ENCODE measurements at places on chromosomes 3 and 15.

DNA sequence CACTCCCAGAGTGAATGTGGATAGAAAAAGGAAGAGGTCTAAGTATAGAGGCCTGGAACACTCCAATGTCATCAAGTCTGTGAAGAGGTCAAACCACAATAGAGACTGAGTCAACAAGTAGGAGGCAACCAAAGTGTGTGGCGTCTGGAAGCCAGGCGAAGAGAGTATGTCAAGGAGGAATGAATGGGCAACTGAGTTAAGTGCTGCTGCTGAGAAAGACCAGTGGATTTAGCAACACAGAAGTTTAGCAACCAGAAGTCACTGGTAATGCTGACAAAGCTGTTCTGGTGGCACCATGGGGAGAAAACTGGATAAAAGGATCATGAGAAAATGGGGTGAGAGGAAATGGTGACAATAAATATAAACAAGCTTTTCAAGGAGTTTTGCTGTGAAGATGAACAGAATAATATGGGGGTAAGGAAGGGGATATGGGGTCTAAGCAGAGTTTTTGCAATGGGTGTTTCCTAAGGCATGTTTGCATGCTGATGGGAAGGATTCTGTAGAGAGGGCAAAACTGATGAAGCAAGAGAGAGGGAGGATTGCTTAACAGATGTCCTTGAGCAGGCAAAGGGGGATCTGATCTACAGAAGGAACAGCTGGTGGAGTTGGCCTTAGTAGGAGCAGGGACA is 38.4 kb downstream of the PCOLCE2 start:
- DNase-seq = no peak

DNA sequence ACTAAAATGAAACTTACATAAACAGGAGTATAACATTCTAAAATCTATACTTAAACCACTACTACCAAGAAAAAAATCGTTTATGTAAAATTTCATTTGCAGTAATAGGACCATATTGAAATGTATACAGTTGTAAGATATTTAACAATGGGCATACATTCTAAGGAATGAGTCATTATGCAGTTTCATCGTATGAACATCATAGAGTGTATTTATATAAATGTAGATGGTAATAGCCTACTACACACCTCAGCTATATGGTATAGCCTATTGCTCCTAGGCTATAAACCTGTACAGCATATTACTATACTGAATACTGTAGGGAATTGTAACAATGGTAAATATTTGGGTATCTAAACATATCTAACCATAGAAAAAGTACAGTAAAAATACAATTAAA is 79.5 kb downstream of the DPH6 start:
- no peak for DNase-seq

DNA sequence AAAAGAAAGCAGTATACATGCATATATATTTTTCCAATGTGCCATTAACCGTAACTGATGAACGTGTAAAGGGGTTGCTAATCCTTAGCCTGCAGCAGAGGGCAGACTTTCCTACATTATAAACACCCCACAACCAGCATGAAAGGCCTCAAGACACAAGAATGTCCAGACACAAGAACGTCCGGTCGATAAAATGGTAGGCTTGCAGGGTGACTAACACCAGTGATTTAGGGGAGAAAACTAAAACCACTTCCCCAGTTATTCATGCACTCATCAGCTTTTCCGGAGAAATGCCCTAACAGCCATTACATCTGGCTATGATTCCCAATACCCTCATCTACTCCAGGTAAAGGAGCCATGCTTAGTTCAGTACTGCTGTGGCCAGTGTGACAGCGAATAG is 57.4 kb downstream of the LRTM1 start:
- no peak for DNase-seq

GRCh38 chr3:47283193-47283537 is 421 bp downstream of the KLHL18 start:
- no peak for DNase-seq

DNA sequence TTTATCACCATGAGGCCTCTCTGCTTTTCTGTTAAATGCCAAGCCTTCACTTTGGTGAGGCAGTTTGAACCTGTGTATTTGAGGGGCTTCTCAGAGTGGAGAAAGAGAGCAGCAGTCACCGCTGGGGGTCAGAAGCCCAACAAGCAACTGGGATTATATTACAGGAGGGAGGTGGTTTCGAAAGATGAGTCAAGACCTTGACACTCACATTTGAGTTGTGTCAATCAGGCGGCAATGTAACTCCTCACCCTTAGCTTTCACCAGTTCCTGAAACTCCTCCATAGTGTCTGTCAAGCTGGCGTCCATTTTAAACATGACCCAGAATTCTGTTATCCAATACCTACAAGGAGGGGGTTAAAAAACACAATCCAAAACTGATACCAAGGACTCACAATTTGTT is 46.5 kb downstream of the RASGRP1 start:
- DNase-seq = no peak

- DNase-seq = no peak
Observed at GRCh38 chr3:137642831-137643230, 121.3 kb upstream of the SOX14 start.

GRCh38 chr3:71893122-71893521 is 108.2 kb upstream of the PROK2 start:
- DNase-seq = no peak

GRCh38 chr3:5007873-5008272 is 28.6 kb downstream of the BHLHE40 start:
- DNase-seq = no peak

DNA sequence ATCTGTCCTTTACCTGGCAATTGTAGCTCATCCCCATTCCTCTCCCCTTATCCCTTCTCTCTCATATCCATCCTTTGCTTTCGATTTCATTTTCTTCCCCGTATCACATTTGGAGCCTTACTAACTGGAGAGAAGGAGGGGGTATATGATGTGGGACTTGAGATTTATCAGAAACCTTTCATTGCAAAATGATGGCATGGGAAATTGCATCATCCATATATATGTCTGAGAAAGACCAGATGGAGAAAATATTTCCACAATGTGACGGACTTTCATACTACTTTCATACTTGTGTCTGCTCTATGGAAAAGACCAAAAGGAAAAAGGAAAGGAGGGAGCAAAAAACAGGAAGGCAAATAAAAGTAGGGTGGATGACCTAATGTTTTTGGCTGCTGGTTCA is 675.2 kb downstream of the AGBL1 start:
- DNase-seq = no peak

- no peak for DNase-seq
Observed at GRCh38 chr3:187765342-187765741, 20.1 kb upstream of the BCL6 start.

DNA sequence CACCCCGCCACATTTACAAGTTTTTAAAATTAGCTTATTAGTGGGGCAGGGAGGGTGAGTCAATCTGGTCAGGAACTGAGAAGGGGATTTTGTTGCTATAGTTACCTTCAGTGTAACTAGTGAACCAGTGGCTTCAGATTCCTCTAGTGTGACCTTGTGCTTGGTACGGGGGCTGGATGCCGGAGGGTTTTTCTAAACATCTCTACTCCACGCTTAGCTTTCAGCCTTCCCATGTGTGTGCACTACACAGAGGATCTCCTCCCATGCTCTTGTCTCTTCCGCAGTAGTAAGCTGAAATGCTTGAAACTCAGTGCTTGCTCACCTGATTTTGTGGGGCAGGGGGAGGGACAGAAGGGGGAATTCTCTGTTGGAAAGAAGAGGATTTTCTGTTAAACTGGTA is 67.9 kb upstream of the AKAP13 start:
- DNase-seq = no peak

DNA sequence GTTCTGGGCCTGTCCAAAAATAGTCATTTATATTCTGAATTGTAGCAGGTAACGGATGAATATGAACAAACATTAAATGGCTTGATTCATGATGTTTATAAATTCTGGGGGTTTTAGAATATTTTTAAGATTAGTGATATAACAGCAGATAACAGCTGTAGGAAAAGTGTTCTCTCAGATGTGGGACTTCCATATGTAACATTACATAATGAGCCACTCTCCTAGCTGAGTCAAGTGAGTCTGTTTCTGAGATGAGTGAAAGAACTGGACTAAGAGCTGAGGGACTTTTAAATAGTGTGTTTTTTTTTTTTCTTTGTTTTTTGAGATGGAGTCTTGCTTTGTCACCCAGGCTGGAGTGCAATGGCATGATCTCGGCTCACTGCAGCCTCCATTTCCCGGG is 13.9 kb downstream of the YEATS2 start:
- no peak for DNase-seq

DNA sequence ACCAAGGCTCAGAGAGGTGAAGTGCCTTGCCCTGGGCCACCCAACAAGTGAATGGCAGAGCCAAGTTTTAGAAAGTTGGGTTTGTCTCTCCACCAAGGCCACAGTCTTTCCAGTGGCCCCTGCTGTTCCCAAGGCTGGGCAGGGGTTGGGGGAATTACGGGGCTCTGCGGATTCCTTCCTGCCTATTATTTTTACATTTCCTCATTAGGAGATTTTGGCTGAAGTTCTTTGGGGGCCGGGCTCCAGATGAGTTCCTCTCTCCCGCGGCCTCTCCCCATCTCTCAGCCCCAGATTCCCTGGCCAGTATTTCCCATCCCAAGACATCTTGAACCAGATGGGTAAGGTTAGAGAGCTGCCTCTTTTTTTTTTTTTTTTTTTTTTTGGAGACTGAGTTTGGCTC is 44.0 kb upstream of the SMAD6 start:
- DNase-seq = no peak

DNA sequence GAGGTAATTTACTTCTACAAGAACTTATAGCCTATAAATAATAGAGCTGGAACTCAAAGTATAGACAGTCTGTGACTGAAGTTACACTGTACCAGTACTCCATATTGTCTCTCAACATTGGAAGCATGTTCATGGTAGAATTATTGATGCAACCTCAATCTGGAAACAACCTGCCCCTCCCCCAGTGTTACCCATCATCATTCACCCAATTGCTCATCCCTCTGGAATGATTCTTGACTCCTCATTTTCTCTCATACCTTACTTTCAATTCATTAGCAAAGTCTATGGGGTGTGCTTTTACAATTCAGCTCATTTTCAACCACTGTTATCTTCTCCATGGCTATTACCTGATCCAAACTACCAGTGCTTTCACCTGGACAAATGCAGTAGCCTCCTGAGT is 151.7 kb downstream of the CPNE4 start:
- no peak for DNase-seq

DNA sequence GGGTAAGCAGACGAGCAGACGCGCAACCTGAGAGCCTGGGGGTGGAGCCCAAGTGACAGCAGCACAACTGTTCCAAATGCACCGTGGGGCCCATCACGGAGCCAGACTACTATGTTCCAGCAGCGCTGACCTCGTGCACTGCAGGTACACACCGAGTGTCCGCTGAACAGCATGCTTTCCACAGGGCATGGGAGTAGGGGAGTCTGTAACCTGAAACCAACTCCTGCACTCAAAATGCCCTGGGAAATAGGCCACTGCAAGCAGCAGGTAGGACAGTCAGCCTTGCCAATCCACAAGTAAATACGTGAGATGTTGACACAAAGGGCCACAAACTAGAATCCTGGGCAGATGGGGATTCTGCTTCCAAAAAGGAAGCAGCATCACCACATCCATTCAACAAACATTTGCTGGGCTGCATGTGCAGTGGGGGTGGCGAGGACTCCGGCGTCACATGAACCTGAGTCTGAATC is 73.9 kb downstream of the TBC1D2B start:
- no peak for DNase-seq

DNA sequence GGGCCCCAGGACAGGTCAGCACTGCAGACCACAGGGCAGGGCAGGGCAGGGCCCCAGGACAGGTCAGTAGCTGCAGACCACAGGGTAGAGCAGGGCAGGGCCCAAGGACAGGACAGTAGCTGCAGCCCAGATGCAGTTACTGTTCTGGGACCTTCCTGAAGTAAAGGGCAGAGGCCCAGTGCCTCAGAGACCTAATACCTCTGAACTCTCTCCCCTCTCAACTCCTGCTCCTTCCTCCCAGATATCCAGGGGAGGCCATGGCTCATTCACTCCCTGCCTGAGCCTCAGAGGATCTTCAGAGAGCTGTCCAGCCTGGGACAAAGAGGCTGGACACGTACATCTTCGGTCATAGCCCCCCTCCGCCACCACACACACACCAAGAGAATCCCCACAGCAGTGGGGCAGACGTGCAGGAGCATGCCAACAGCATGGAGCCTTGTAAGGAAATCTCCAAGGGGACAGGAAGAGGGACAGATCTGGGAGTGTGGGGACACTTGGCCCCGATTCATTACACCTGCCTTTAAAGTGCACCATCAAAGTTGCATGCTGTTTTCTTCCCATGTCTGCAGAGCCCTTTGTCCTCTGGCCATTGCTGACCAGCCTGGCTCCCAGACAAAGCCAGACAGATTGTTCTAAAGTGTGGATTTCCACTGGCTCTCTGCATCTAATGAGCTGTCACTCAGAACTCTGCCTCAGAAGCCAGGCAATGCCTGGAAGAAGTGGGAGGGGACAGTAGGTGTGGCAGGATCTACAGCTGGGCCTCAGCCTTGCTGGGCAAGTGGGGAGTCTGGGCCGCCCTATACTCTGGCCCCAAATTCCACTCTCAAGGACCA is 24.2 kb upstream of the BUB1B start:
- no peak for DNase-seq

GRCh38 chr3:136193278-136194054 is 2.7 kb downstream of the MSL2 start:
- DNase-seq = no peak

DNA sequence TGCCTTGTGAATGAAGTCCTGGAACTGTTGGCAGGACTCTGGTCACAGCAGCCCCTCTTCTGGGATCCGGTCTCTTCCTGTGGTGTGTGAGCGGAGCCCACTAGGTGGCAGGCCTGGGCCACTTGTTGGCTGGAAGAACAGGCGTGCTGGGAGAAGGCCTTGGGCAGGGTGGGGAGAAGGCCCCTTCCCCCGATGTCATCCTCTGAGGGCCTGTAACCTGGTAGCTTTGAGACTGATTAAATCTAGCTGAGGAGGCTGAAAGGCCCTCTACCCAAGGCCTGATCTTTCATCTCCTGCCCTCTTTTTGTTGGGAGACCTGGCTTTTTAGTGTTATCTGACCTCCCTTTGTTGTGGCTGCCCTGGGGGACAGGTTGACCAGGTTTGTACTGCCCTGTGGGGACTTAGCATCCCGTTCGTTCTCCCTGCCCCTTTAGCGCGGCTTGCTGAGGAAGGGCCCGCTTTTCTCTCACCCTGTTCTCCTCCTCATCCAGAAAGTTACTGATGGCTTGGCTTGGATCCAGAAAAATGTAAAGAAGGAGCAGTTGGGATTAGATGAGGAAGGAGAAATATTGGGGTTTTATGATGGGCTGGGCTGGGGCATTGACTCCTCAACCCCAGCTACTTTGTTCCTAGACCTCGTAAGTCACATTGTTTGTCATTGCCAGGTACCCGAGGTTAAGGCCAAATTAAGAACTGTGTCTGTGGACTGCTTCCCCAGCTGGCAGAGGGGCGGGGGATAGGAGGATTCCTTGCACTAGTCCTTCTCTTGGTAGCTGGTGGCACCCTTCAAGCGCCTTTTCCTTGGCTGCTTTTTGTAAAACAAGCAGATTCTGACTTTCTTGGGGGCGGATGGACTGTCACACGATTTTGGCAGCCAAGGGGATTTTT is 48.5 kb downstream of the CHCHD6 start:
- peak; percentile 68 for DNase-seq
